ENCODE measurements at places on chromosomes 13 and 19.
A peak's percentile ranks its signal among the peaks of the same experiment; 100 is the strongest.

DNA sequence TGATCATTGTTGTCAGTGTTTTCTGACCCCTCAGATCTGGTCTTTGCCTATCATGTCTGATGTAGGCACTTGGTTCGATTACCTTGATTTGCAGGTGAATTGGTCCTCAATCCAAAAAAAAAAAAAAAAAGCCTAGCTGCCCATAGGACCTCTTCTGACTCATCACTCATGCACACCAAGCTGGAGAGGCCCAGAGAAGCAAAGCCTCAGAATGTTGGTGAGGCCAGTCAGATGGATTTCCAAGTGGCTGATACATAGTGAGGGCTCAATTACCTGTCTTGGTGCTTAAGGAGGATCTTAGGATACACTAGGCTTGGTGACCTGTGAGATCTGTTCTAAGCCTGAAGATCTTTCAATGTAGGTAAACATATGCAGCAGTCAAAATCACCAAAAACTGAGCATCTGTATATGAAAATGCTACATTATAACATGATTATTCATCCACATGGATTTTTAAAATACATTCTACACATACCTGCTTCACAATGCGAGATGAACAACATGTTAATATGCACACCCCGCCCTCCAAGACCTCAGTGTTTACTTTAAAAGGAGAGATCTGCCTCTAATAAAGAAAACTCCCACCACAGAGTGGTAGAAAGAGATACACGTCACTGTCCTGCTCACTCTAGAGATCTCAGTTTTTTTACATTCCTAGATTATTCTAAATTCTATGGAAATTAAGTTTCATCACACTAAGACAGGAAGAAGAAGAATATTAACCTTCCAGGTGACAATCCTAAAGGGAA is 79.9 kb upstream of the RAP2A start:
- no peak for DNase-seq

DNA sequence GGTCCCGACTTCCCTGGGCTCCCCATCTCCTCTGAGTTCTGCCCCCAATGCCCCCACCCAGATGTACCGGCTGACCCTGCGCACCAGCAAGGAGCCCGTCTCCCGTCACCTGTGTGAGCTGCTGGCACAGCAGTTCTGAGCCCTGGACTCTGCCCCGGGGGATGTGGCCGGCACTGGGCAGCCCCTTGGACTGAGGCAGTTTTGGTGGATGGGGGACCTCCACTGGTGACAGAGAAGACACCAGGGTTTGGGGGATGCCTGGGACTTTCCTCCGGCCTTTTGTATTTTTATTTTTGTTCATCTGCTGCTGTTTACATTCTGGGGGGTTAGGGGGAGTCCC is 6.5 kb downstream of the FUZ start:
- DNase-seq, result no peak

DNA sequence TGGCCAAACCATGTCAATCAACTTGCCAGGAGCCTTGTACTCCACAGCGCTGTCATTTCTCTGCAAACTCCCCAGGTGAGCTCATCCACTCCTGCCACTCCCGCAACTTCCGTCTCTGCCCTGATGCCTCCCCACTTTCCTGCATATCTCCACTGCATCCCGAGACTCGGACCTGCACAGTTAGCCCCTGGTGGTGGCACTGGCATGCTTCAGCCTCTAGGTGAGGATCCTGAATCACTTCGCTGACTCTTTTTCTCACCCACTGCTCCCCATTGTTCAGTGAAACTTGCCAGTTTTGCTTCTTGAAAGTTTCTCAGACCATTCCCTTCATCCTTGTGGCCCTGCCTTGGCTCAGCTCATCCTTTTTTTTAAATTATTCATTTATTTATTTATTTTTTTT is 3.4 kb upstream of the CTU1 start:
- DNase-seq, result no peak

GRCh38 chr13:75533861-75534260 is 3.8 kb downstream of the COMMD6 start:
- DNase-seq, result no peak

DNA sequence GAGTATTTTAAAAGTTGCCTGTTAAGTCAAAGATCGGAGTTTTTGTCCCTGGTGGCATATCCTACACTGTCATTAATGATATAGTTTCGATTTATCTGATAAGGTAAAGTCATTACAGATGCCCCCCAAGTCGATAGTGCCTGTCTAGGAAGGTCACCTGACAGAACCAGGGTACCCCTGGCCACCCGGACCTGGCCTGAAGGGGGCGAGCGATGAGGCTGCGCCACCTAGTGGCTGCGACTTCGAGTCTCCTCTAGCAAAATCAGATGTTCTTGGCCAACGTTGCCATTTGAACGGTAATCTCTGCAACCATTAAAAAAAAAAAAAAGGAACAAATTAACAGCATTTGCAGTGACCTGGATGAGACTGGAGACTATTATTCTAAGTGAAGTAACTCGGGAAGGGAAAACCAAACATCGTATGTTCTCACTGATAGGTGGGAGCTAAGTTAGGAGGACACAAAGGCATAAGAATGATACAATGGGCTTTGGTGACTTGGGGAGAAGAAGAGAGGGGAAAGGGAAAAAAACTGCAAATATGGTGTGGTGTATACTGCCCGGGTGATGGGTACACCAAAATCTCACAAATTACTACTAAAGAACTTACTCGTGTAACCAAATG is 565.1 kb downstream of the LIG4 start:
- DNase-seq, result no peak

DNA sequence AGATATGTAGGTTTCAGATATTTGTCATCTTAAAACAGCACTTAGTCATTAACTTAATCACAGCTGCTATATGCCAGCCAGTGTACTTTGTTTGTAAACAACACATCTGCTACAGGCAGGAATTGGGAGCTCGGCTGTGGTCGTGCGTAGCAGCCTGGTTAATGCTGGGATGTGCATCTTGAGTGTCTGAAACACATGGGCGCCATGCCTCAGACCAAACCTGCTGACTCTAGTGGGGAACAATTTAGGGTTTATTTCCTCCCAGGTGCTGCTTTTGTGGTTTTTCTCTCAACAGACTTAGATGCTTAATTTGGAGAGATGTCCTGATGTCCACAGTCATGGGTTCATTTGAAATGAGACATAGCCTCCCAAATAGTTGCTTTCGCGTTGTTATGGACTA is 238.5 kb upstream of the TMTC4 start:
- no peak for DNase-seq

GRCh38 chr19:5170329-5170745 is 170.3 kb downstream of the PTPRS start:
- DNase-seq, result peak; percentile 20

- no peak for DNase-seq
Observed at GRCh38 chr19:11166281-11167142, 10.9 kb upstream of the SPC24 start.

- DNase-seq, result no peak
Observed at GRCh38 chr13:52810011-52810410, 38.4 kb downstream of the PCDH8 start.

GRCh38 chr13:101139081-101139480 is 277.2 kb downstream of the NALCN start:
- DNase-seq, result no peak

- DNase-seq, result no peak
Observed at GRCh38 chr13:103794526-103794925, 728.3 kb upstream of the SLC10A2 start.

DNA sequence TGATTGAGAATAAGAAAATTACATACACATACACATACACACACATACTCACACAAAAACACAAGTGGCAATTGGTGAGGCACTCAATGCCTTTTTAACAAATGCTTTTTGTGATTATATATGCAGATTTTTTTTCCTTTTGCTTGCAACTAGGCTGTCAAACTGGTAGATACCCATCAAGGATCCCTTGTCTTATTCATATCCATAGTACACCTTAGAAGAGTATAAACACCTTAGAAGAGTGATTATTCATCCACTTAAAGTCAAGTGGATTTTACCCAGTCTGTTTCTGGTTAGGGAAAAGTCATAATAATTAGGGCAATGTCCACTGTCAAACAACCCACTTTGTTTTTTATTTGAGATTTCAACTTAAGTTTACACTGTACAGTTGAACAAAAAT is 1773.4 kb upstream of the MIR17HG start:
- DNase-seq, result no peak

DNA sequence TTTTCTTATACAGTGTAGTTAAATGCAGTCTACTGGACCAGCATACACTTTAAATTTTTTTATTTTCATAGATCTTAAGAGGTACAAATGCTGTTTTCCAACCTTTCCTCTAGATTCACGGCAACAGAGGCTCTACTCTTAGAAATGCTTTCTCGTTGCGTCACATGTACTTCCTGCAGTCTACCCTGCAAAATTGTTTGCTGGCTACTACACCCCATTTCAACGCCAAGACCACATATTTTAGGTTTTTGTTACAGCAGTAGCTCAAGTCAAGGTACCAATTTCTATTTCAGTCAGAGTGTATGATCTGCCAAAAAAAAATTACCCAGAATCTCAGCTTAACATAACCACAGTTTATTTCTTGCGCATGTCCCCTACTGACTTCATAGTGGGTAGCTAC is 94.1 kb downstream of the TNFSF13B start:
- DNase-seq, result no peak

DNA sequence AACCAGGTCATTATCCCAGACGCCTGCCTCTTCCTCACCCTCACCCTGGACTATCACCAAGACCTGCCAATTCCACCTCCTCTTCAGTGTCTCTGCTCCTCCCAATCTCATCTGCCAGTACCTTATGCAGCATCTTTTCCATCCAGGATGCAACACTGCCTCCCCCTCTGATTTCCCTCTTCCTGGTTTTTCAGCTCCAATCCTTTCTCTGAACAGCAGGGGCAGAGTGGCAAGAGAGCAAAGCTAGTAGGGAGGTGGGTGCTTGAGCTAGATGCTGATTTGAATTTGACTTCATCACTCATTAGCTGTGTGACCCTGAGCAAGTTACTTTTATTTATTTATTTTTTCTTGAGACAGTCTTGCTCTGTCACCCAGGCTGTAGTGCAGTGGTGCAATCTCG is 25.6 kb upstream of the CABP5 start:
- DNase-seq, result no peak

GRCh38 chr13:46559272-46559805 is 6.4 kb downstream of the LRCH1 start:
- DNase-seq, result no peak

DNA sequence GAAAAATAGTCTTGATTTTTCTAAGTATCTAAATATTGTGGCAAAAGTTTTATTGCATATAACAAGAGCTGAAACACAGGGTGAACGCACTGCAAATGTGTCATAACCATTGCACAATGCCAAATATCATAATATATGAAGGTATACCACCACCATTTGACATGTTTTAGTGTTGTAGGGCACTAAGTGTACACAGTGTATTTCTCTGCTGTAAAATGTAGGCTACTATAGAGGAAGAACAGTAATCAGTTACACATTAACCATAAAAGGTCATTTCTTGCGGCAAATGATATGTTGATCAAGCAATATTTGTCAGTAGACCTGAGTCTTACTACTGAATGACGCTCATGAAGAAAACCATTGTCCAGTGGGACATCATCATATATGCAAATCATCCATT is 18.3 kb upstream of the KLF5 start:
- no peak for DNase-seq

- DNase-seq, result no peak
Observed at GRCh38 chr13:102817907-102818306, 19.0 kb downstream of the BIVM start.

- DNase-seq, result no peak
Observed at GRCh38 chr19:3785451-3785937, 687 bp downstream of the MATK start.

- DNase-seq, result no peak
Observed at GRCh38 chr13:108451121-108451520, 178.3 kb upstream of the MYO16 start.

- DNase-seq, result no peak
Observed at GRCh38 chr19:17289489-17289888, 7.8 kb downstream of the ANKLE1 start.

DNA sequence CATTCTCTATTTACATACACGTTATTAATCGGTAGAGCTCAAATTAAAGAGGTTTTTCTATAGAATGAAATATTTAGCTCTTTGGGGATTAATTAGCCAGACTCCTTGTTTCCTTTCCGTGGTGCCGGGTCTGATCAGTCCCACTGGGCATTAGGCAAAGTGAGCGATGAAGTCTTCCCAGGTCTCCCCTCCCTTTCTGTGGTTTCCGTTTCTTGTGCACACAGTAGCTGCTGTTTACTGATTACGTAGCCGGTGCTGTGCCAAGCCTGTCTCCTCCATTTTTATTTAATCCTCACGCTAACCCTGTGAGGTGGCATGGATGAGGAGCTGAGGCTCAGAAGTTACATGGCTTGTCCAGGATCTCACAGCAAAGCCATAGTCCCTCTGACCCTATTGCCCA is 9.0 kb downstream of the SLC25A15 start:
- no peak for DNase-seq

- DNase-seq, result no peak
Observed at GRCh38 chr19:45881909-45882528, 3.9 kb downstream of the IRF2BP1 start.

DNA sequence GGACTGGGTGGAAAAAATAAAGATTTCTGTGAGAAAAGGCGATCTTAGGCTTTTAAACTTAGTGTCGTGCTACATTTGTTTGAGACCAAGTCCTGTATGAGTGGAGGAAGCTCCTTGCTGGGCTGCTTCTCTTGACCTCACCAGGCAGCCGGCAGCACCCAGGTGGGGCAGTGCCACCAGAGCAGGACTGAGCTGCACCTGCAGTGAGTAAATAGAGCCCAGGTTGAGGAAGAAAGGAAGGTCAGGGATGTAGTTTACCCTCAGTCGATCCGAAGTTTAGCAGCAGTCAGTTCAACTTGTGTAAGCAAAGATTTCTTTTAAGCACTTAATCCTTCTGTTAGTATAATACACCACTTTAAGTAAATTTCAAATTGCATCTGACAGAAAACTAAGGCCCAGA is 13.6 kb downstream of the HNRNPM start:
- DNase-seq, result no peak

GRCh38 chr13:43307921-43308433 is 284.6 kb downstream of the DNAJC15 start:
- no peak for DNase-seq

- DNase-seq, result no peak
Observed at GRCh38 chr13:111422348-111422747, 101.9 kb downstream of the TEX29 start.

DNA sequence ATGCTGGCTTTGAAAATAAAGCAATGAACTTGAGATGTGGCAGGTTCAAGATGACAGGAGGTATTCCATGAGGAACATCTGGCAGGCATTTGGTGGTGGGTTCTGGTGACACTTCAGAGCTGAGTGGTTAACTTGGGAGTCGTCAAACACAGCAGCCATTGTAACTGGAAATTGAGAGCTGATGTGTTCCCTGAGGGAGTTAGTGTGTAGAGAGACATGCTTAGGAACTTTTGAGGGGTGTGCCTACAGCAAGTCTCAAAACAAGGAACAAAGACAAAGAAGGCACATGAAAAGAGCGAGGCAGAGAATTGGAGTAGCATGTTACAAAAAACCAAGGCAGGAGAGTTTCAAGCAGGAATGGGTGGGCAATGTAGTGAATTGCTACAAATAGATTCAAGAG is 53.9 kb upstream of the KL start:
- DNase-seq, result no peak

GRCh38 chr19:12786141-12786870 is 5.0 kb upstream of the JUNB start:
- DNase-seq, result no peak

- peak; percentile 21 for DNase-seq
Observed at GRCh38 chr19:6161271-6161850, 25.9 kb downstream of the ACSBG2 start.

- no peak for DNase-seq
Observed at GRCh38 chr19:11066326-11066725, 22.9 kb upstream of the LDLR start.

All from activated effector memory CD4-positive, alpha-beta T cell treated with Interleukin-2 at 50 U/mL for 16 hours (primary cell).